Neural progenitor cell (in vitro differentiated cells): ENCODE measurements at places on chromosomes 1 and 21.

- DNase-seq = no peak
Measured at GRCh38 chr1:155968670-155969069, 9.7 kb downstream of the ARHGEF2 start.

DNA sequence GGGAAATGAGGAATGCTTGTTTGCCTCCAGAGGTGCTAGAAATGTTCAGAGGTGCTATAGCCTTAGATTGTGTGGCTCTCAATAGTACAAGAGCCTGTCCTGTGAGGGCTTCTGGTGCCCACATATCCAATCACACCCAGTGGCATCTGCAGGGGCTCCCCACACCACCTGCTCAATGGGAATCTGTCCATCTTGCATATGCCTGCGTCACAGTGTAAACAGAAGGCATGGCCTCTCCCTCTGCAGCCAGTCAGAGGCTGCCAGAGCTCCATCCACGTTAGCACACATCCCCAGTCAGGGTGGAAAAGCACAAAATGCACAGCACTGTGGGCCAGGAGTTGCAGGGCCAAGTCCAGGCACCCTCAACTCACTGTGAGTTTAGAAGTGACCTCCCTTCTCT, 113.6 kb upstream of the GRIK3 start:
- DNase-seq = no peak

GRCh38 chr1:71667216-71667615, 586.4 kb upstream of the ZRANB2 start:
- DNase-seq = no peak

GRCh38 chr1:64875606-64876005, 90.7 kb downstream of the JAK1 start:
- no peak for DNase-seq

- no peak for DNase-seq
Measured at GRCh38 chr1:46405724-46406123, 11.6 kb downstream of the FAAH start.

DNA sequence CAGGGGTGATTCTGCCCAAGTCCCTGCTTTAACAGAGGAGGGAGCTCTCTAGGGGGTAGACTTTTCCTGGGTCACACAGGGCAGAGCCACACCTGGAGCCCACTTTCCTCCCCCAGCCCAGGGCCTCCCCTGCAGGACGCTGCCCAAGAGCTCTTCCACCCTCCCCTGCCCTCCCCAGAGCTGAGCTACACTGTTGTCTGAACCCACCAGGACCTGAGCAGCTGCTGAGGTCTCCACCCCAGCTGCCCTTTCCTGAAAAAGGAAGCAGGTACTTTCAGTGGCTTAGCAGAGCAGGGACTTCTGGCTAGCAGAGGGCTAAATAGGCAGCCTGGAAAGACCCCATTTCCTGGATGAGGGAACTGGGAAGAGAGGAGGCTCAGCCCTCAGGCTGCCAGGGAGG, 169.3 kb upstream of the ETV3 start:
- DNase-seq = no peak

DNA sequence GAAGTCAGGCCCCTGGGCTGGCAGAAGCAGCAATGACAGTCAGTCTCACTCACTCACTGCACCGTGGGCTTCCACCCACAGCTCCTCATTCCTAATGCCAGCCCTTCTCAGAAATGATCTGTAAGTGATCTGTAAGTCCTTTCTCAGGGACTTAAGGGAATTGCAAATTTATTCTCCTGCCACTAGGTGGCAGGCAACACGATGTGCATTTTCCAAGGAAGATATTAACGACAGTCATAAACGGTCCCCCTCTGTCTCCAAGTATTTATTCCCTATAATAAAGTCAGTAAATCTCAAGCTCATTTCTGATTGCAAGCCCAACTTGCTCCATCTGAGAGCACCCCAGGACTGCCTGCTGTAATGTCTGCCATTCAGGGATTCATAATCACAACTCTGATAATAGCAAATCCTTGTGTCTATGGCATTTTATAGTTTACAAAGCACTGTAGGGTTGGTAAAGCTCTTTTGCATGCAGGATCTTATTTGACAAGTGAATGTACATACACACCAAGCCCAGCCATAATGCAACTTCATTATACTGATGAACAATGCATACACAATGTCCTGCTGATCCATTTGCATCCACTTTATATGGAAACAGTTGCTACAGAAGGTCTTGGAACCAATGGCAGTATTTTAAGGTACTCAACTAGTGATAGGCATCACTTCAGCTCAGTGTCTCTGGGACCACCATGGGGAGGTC, 380.5 kb upstream of the CAMK1G start:
- peak; percentile 66 for DNase-seq

DNA sequence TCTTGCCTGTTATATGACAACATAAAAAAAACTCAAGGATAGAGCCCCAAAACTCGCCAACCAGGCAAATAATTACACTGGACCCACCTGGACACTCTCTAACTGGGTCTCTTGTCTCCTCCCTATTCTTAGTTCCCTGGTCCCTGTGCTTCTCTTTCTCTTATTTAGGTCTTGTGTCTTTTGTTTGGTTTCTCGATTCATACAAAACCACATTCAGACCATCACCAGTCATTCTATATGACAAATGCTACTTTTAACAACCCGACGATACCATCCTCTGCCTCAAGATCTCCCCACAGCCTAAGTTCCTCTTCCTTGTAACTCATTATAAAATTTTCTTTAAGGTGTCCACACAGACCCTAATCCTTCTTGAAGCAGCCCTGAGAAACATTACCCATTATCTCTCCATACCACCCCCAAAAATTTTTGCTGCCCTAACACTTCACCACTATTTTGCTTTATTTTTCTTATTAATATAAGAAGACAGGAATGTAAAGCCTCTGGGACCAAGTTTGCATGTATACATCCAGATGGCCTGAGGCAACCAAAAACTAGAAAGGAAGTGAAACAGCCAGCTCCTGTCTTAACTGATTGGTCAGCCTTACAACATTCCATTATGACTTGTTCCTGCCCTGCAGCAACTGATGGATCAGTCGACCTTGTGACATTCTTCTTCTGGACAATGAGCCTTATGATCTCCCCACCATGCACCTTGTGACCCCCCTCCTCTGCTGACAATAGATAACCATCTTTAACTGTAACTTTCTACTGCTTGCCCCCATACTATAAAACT, 638.2 kb downstream of the AMY1C start:
- no peak for DNase-seq

DNA sequence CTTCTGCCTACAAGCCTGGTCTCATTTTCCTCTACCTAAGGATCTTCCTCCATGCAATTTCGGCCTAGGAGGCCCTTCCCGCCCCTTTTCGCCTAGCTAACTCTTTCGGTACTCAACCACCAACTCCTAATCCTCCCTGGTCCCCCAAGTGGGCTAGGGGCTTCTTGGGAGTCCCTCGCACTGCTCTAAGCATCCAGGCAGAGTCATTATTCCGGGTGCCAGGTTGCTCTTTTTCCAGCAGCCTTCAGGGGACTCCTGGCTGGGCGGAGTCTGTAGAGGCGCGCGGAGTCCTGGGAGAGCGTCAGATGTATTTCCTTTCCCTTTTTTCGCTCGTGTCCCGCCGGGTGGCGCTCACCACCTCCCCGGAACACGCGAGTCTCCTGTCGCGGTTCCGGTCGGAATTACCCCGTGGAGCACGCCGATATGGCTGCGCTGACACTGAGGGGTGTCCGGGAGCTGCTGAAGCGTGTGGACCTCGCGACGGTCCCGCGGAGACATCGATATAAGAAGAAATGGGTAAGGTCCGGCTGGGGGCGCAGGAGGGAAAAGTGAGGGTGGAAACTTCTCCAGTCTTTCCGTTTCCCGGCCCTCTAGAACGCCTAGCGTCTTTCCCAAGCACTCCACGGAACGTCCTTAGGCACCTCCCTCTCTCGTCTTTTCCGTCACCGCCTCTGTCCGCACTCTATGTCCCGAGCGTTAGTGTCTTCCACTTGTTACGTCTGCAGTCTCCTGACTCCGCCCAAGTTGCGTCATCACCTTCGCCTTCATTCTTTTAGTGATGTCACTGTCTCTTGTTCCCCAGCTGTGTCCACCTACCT, at the start of gene NSUN4:
NSUN4 (plus strand) TSS at position 404 of the 818 bp plus-strand sequence; CDS start at position 424, 20 bp downstream.
- peak; percentile 92 for DNase-seq

- DNase-seq = no peak
Measured at GRCh38 chr1:29831500-29832117, 595.3 kb downstream of the PTPRU start.

GRCh38 chr1:19273106-19273843, 15.3 kb downstream of the AKR7A3 start:
- DNase-seq = no peak

DNA sequence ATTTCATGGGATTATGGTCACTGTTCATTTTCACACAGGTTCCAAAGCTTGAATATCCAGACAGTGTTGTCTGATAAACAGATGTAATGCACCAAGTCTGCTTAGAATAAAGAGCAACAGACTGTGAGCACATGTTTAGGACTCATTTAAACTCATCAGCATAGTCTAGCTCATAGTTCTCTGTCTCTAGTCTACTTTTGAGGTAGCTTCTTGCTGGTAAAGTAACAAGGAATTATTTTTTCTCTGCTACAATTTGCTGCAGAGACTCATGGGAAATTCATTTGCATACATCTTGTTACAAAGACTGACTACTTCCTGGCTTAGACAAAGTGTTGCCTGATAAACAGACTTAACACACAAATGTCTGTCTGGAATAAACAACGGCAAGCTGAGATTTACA, 187.2 kb downstream of the NFIA start:
- DNase-seq = no peak

DNA sequence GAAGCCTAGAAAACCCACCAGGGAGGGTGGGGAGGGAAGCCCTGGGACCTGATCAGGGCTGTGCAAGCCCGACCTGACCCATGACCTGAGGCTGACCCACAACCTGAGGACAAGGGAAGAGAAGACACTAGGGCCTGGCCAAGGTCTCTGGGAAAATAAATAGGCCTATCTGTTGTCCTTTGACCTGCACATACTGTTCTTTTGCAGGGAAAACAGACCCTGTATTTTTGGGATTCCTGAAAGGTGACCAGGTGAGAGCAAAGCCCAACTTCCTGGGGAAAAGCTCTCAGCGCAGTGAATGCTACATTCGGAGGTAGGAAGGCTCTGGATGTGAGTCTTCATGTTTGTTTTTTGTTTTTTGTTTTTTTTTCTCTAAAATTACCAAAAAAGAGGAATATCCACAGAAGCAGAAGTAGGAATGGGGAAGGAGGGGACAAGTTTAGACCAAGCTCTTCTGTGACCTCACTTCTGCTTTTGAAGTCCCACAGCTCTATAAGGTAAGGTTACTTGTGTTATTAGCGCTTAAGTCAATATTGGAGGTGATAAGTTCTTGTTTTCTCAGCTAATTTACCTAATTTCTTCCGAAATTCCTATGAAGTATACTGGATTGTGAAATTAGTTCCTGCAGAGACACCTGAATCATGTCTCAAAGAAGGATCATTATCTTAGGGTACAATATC, 26.2 kb upstream of the LYST start:
- no peak for DNase-seq
